ENCODE measurements at places on chromosomes 6 and 20.

- DNase-seq: no peak
These were observed 31.7 kb downstream of the STX7 start for GRCh38 chr6:132481189-132481588.

GRCh38 chr20:25237610-25238318, 10.1 kb upstream of the PYGB start:
- DNase-seq: peak; percentile 94

DNA sequence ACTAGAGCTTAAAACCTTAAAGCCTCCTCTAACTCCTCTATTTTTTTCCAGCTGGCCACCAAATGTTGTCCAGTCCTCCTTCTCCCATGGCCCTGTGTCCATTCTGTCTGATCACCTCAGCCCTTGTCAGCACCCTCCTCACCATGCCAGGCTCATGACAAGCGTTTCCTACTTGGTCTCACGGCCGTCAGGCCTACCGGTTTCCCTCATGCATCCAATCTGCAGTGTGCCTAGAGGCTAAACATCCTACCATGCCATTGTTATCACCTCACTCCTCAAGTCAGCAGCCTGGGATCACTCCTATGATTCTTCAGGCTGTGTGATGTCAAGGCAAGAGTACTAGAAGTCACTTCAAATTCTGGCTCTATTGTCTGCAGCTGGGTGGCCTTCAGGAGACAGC, 9.6 kb upstream of the TJAP1 start:
- no peak for DNase-seq

- no peak for DNase-seq
These were observed 23.6 kb downstream of the HLA-G start for GRCh38 chr6:29851190-29851589.

GRCh38 chr20:1472556-1473245, 6.1 kb upstream of the NSFL1C start:
- DNase-seq: no peak
